Colonic mucosa (tissue), 4 donors: ENCODE measurements at places on chromosomes 13 and 19. TPM values are rescaled to one million over a fixed set of nuclear protein-coding genes. Genes with fewer than 3 reads are reported as not detected.
A peak's percentile ranks its signal among the peaks of the same experiment; 100 is the strongest.

DNA sequence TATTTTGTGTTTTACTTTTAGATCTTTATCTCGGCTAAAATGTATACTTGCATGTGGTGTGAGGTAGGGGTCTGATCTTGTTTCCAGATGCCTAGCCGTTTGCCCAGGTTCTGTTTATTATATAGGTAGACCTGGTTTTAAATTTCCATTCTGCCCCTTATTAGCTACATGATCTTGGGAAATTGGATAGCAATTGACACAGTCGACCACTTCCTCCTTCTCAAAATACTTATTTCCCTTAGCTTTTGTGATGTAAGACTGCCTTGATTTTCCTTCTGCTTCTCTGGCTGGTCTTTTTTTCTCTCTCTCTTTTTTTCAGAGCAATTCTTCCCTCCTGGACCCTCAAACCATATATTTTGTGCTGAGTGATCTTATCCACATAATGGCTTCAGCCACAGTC lies 3.0 kb upstream of the PGLYRP1 start:
- DNase-seq, result no peak

DNA sequence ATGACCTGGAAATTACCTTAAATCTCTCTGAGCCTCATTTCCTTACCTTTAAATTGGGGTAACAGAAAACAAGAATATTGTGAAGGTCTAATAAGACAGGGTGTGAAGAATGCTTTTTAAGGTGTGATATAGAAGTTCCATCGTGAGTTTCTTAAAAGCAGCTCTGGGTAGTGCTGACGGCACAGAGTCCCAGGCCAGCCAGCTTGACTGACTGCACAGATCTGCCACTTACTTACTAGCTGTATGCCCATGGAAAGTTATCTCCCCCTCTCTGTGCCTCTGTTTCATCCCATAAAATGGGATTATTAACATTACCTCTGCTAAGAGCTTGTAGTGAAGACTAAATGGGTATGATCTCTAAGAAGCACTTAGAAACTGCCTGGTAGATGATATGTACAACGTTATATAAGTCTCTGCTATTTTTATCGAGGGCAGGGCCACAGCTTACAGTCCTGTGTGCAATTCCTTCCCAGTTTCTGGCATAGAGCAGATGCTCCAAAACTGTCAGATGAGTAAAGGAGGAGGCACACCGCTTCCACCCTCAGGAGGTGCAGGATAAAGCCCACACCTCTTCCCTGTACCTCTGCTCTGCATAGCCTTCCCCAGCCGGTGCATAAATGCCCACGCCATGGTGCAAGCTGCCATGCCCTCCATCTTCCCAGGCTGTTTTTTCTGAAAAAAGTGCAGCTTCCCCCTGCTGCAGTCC lies 99.6 kb downstream of the MBNL2 start:
- no peak for DNase-seq

GRCh38 chr13:74101436-74101835 lies 32.8 kb downstream of the KLF12 start:
- DNase-seq, result no peak

DNA sequence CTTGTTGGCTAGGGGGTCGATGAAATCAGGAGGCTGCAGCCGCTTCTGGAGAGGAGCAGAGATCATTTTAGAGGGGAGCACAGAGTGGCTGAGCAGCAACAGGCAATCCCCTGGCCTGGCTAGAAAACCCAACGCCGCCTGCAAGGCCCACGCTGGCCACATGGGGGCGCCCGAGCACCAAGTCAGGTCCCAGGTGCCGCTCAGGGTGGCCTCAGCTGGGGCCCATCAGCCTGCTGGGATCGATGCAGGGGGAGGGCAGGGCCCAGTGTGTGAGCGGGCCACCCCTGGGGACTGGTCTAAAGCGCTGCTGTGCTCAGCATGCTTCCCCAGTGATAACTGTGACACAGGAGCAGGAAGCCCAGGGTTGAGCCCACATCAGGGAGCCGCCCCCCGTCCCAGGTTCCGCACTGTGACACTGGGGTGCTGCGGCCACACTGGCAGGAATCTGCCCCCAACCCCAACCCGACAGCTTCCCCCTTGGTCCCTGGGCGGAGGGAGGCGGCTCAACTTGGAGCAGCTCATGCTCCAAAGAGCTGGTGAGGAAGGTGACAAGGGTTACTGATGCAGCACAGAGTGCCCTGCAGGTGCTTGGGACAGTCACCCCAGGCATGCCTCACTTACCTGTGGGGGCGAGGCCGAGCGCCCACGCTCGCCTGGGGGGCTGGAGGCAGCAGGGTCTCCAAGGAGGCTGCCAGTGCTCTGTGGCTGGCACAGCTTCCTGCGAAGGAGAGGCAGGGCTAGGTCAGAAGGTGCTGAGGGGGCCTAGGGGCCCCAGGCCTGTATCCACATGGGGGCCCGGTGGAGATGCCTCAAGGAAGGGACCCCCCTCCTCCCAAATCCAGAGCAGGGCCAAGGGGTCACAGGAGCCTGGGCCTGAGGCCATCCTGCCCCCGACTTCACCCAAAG lies 13.3 kb upstream of the ISYNA1 start:
- peak; percentile 90 for DNase-seq

The CEACAM16 gene
- total RNA-seq, result not detected

The IGLON5 gene
- 0.16 TPM for total RNA-seq
